ENCODE measurements at places on chromosomes 2 and 18. TPM values are rescaled to one million over a fixed set of nuclear protein-coding genes. Genes with fewer than 3 reads are reported as not detected.

Gene LIPG
- 44.0 TPM for total RNA-seq

DNA sequence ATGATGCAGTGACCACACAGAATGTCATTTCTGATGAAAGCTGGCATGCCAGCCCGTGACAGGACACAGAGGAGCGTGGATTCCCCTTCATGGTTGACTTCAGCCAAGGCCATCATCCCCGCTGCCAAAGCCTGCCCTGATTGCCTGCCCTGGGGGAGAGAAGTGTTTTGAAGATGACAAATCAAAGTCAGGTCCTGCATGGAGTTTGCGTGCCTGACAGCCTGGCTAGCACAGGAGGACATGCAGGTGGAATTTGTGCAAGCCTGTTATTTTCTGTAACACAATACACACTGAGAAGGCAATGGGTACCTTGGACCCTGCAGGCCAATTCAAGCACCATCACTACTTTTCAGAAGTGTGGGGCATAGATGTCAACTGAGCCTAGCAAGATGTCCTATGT lies 5.4 kb upstream of the IL1R2 start:
- no peak overlapping the region for H3K27ac ChIP-seq
- no peaks in the 10 kb centered on the region for H3K36me3 ChIP-seq
- peaks cover 11% of the 10 kb centered on the region for H3K4me1 ChIP-seq
- no peak for DNase-seq
- H3K4me3 ChIP-seq, result no peak overlapping the region

Gene CXCR1
- not detected for total RNA-seq

DNA sequence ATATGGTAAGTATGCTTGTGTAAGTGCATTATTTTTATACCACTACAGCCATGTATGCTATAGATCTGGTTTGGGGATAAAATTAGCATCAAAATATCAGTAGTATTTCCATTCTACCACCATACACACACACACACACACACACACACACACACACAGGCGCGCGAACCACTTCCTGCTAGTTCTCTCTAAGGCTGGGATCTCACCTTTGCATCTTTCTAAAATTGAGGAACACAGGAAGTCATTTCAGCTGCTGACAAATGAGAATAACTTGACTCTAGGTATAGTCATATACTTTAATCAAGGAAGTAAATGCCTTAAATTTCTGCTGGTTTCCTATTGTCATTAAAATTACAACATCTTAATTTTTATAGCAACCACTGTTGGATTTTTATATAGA lies 72.5 kb downstream of the RBM43 start:
- no peaks in the 10 kb centered on the region for H3K36me3 ChIP-seq
- no peaks in the 10 kb centered on the region for H3K4me1 ChIP-seq
- H3K4me3 ChIP-seq, result no peak overlapping the region
- DNase-seq, result no peak
- no peak overlapping the region for H3K27ac ChIP-seq

Gene CRYBA2
- total RNA-seq, result not detected

DNA sequence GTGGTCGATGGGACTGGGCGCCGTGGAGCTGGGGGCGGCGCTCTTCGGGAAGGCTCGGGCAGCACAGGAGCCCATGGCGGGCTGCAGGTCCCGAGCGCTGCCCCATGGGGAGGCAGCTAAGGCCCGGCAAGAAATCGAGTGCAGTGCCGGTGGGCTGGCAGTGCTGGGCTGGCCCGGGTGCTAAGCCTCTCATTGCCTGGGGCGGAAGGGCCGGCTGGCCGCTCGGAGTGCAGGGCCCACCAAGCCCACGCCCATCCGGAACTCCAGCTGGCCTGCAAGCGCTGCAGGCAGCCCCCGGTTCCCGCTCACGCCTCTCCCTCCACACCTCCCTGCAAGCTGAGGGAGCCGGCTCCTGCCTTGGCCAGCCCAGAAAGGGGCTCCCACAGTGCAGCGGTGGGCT lies 748.4 kb upstream of the NRXN1 start:
- no peaks in the 10 kb centered on the region for H3K4me1 ChIP-seq
- no peaks in the 10 kb centered on the region for H3K27me3 ChIP-seq
- no peaks in the 10 kb centered on the region for H3K36me3 ChIP-seq

Gene IGFBP2
- total RNA-seq, result 175 TPM

DNA sequence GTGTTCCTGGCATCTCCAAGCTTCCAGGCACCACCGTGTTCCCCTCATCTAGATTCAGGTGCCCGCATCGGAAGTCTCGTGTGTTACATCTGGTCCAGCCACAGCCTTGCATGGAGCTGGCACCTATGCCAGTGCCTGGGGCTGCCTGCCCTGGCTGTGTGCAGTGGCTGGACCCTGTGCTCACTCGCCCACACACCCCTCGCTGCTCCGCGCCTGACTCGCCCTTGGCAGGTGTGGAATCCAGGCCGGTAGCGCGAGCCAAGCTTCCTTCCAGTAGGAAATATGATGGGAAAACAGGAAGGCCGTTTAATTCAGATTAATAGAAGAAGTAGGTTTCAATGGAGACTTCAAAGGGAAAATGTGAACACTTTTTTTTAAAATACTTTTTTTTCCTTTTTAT lies 78.0 kb downstream of the PTPN4 start:
- no peak overlapping the region for H3K4me3 ChIP-seq
- no peak overlapping the region for H3K27ac ChIP-seq
- DNase-seq, result no peak
- peaks cover 9% of the 10 kb centered on the region for H3K36me3 ChIP-seq
- no peaks in the 10 kb centered on the region for H3K27me3 ChIP-seq

DNA sequence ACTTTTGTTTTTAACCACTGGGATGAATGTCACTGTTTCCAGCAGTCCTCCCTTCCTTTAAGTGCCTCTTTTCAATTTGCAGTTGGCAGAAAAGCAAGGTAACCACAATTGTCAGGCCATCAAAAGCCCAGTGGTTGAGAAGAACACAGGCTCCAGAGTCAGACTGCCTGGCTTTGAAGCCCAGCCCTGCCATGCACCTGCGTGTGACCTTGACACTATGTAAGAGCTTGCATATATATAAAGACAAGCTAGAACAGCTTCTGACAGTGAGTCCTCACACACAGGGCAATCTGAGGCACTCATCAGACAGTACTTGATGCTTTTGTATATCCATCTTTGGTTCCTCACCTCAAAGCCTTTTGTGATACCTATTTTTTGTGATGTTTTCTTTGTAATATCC lies 11.0 kb downstream of the CCBE1 start:
- H3K36me3 ChIP-seq, result no peaks in the 10 kb centered on the region
- H3K4me3 ChIP-seq, result no peak overlapping the region
- no peaks in the 10 kb centered on the region for H3K4me1 ChIP-seq
- peaks cover 54% of the 10 kb centered on the region for H3K27me3 ChIP-seq
- no peak for DNase-seq

- H3K4me3 ChIP-seq, result no peak overlapping the region
- H3K36me3 ChIP-seq, result no peaks in the 10 kb centered on the region
- H3K27ac ChIP-seq, result no peak overlapping the region
- no peak for DNase-seq
- H3K27me3 ChIP-seq, result no peaks in the 10 kb centered on the region
Observed at GRCh38 chr2:17429130-17429529, 89.1 kb downstream of the RAD51AP2 start.

DNA sequence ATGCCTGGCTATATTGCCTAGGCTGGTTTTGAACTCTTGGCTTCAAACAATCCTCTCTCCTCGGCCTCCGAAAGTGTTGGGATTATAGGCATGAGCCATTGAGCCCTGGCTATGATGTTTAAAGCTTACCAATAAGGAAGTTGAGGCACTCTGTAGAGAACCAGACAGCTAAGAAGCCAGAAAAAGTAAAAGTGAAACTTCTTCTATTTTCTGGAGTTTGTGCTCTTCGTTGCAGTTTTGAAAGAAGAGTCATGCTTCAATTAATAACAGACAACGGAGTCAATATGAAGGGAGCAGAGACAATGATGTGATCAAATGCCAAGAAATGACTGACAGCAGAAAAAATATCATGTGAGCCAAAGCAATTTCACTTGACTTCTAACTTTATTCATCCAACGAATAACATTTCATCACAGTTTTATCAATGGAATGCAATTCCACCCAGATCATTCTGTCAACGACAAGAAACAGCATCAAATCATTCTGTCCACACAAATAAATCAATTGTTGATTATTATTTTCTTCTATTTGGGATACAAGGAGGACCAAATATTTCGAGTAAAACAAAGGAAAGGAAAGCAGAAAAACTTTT lies 175.5 kb upstream of the CELF4 start:
- no peaks in the 10 kb centered on the region for H3K4me1 ChIP-seq
- H3K27ac ChIP-seq, result no peak overlapping the region
- peaks cover 20% of the 10 kb centered on the region for H3K27me3 ChIP-seq
- no peaks in the 10 kb centered on the region for H3K36me3 ChIP-seq
